ENCODE measurements at places on chromosomes 7 and 10.
A peak's percentile ranks its signal among the peaks of the same experiment; 100 is the strongest.

DNA sequence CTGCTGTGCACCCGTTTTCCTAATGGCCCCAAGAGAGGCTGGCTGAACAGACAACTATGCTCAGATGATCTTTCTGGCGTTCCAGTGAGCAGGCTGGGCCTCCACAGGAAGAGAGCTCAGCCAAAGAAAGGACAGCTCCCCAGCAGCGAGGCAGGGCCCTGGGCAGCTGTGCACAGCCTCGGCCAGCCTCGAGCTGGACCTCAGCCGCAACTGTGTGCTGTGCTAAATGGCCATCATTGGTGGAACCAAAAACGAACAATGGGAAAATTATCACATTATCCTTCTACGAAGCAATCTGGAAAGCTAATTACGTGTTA, 97.5 kb downstream of the CTBP2 start:
- DNase-seq, result no peak

GRCh38 chr10:12077580-12078180, 8.9 kb downstream of the DHTKD1 start:
- DNase-seq, result peak; percentile 65

GRCh38 chr10:86303626-86304025, 63.0 kb downstream of the GRID1 start:
- no peak for DNase-seq

DNA sequence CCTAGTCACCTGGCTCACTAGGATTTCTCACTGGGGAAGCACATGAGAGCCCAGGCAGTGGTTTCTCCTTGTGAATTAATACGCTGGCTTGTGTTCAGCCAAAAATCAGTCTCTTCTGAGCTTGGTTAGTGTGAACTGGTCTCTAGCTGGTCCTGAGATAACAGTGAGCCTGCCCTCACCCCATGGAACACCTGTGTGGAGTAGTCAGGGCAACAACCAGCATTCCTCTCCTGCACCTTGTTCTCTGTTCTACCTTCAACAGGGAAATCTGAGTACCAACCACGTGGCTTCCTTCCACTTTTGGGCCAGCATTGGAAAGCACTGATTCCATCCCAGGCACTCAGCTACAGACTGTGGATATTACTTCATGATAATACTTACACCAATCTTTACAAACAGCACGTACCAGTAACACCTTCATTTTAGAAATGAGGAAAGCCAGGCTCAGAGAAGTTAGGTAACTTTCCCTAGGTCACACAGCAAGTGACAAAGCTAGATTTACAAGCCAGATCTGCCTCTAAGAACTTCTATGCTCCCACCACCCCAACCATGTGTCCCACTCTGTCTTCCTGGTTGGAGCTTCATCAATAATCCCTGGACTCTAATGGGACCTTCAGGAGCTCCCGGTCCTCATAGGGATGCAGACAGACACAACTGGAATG, 106.6 kb downstream of the GRID1 start:
- no peak for DNase-seq

- DNase-seq, result no peak
Measured at GRCh38 chr10:82037076-82037475, 162.1 kb downstream of the NRG3 start.

GRCh38 chr7:132638000-132638399, 61.7 kb upstream of the PLXNA4 start:
- peak; percentile 10 for DNase-seq

DNA sequence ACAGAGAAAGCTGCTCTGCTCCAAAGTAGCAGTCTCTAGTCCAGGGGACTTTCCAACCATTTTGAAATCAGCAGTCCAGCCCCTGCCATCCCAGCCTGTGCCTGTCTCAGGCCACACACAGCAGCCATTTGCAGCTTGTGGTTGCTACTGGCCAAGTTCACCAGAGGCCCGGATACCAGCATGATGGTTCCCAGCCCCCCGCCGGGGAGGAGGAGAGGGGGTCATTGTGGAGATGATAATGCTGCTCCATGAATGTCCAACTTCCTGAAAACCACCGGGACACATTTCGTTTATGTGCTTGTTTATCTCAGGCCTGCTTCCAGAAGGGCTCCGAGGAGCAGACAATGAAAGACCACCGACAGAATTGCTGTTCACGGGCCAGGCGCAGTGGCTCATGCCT, 160.0 kb downstream of the UBE2H start:
- no peak for DNase-seq

DNA sequence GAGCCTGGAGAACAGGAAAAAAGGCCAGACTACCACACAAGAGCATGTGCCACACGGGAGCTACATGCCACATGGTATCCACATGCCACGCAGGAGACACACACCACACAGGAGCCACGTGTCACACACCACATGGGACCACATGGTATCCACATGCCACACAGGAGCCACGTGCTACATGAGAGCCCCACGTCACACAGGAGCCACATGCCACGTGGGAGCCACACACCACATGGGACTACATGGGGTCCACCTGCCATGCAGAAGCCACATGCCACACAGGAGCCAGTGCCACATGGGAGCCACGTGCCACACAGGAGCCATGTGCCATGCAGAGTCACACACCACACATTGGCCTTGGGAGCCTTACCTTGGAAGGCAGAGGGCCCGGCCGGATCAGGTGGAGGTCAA, 244.4 kb upstream of the PPP2R2D start:
- no peak for DNase-seq

DNA sequence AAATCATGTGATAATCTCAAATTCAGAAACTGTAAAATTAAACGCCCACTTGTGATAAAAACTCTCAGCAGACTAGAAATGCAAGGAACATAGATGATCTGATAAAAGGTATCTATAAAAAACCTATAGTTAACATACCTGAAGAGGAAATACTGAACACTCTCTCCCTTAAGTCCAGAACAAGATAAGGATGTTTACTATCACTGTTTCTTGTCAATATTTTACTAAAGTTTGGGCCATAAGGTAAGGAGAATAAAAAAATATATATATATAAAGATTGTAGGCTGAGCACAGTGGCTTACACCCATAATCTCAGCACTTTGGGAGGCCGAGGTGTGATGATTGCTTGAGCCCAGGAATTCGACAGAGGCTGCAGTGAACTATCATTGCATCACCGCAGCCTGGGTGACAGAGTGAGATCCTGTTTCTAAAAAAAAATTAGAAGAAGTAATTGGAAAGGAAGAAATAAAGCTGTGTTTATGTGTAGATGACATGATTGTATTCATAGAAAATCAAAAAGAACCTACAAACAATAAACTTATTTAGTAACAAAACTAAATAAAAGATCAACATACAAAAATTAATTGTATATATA, 28.4 kb downstream of the MPLKIP start:
- no peak for DNase-seq

GRCh38 chr10:86104611-86105145, 261.9 kb downstream of the GRID1 start:
- DNase-seq, result no peak

- DNase-seq, result no peak
Measured at GRCh38 chr7:75888464-75889222, 9.8 kb downstream of the RHBDD2 start.

GRCh38 chr10:85168243-85168642, 839.9 kb downstream of the CCSER2 start:
- no peak for DNase-seq

- DNase-seq, result no peak
Measured at GRCh38 chr10:74033702-74034101, 35.8 kb downstream of the VCL start.

- DNase-seq, result no peak
Measured at GRCh38 chr10:98169379-98169778, 34.9 kb downstream of the R3HCC1L start.

DNA sequence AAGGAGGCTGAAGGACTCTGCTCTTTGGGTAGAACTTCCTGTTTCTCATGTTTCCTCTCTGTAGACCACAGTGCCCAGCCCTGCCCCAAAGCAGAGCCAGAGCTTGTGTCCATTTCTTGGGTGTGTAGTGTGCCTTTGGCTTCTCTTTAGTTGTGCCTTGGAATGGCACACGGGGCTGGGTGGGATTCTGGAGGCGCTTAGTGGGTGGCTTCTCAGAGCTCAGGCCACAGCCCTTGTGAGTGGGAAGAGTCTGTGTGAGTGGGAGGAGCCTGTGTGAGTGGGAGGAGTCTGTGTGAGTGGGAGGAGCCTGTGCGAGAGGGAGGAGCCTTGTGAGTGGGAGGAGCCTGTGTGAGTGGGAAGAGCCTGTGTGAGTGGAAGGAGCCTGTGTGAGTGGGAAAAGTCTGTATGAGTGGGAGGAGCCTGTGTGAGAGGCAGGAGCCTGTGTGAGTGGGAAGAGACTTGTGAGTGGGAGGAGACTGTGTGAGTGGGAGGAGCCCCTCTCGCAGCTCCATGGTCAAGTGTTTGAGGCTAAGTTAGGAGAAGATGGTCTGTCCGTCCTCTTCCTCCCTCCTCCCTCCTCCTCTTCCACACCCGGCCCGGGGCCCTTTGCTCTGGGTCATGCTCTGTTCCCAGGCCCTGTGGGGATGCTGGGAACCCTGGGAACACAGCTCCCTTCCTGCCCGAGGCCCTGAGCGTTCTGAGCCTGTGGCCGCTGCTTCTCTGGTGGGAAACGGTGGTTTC, 153.0 kb downstream of the GRK5 start:
- DNase-seq, result peak; percentile 31

GRCh38 chr7:45968856-45969541, 47.9 kb upstream of the IGFBP3 start:
- DNase-seq, result no peak

GRCh38 chr10:43376046-43376635, 4.7 kb downstream of the FXYD4 start:
- no peak for DNase-seq

GRCh38 chr7:10085231-10085630, 888.4 kb upstream of the PHF14 start:
- no peak for DNase-seq

DNA sequence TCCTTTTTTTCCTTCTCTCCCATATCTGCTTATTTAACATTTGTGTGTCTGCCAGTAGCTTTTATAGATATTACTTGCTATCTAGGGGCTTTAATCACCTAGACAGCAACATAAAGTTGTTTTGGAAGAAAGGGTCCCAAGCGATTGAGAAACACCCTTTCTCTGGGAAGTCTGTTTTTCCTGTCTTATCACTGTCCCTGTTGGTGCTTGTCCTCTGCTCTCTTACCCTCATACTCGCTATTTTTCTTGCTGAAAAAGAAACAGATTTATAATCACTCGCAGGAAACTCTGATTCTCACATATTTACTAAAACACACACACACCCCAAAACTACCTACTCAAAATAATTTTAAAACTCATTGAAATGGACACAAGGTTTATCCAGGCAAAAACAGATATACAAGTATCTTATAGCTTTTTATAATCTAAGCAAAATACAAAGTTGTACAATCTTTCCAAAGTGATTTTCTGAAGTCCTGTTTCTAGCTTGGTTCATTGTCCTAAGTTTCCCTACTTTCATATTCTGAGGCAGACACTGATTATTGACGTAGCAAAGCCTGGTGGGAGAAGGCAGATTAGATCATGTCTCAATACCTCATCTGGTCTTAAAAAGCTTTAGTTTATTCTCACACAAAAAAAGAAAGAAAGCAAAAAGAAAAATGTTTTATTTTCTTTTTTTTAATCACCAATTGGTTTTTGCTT, 157.3 kb downstream of the CACNA2D1 start:
- no peak for DNase-seq

- peak; percentile 29 for DNase-seq
Measured at GRCh38 chr7:4136501-4137110, 545.5 kb upstream of the FOXK1 start.

GRCh38 chr7:110760341-110760740, 330.6 kb upstream of the LRRN3 start:
- no peak for DNase-seq

DNA sequence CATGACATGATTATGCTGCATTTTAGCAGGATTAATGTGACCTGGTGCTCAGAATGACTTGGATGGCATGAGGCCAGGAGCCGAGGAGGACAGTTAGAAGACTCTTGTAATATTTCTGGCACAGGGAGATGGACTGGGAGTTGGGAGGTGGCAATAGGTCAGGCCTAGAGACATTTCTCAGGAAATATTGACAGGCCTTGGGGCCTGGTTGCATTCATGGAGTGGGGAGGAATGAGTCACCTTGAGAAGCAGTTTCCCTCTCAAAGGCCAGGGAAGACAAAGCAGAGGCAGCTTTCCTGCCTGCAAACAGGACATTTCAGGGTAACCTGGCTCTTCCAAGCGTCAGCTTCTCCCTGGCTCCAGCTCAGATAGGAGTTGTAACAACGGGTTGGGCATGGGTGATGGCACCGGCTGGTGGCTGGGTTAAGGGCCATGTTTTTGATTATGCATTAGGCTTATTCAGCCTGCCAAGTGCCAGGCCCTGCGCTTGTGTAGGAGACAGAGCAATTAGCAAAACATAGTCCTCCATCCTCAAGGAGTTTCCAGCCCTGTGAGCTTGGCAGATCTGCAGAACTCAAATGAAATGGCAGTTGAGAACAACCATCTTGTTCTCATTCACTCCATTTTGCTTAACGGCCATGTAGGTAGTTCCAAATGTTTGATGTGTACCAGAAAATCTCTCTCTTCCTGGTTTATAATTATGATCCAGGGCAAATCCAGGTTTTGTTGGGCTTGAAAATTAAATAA, 38.2 kb downstream of the HK1 start:
- DNase-seq, result no peak

DNA sequence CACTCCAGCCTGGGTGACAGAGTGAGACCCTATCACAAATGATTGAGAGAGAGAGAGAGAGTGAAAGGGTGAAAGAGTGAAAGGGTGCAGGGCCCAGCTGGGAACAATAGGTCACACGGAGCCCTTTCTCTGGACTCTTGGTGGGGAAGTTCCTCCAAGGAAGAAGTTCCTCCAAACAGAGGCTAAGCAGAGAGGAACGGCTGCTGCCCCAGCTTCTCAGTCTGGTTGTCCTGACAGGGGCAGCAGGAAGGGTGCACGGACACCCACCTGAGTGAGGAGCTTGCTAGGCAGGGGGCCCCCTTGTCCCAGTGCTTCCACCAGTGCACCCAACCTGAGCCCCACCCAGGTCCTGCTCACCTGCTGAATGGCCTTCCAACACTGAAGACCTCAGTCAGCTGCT, 38.8 kb upstream of the MYL10 start:
- no peak for DNase-seq
